T-helper 17 cell (primary cell): ENCODE measurements at places on chromosomes 3 and 15.

DNA sequence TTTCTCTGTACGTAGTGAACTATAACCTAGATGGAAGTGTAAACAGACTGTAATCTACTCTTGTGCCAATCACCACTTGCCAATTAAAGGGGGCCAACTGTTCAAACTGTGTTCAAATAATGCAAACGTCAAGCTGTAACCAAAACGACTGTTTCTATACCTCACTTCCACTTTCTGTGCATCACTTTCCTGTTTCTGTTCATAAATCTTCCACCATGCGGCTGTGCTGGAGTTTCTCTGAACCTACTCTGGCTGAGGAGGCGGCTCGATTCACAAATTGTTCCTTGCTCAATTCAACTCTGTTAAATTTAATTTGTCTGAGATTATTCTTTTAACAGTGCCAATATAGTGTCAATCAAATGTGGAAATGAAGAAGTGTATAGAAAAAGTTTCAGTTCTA is 206.7 kb upstream of the TBC1D5 start:
- H3K4me1 ChIP-seq = no peaks in the 10 kb centered on the region
- no peaks in the 10 kb centered on the region for H3K36me3 ChIP-seq
- no peak overlapping the region for H3K27ac ChIP-seq
- H3K4me3 ChIP-seq = no peak overlapping the region
- H3K27me3 ChIP-seq = peaks cover 49% of the 10 kb centered on the region

- DNase-seq = no peak
- no peaks in the 10 kb centered on the region for H3K27me3 ChIP-seq
- H3K4me1 ChIP-seq = no peaks in the 10 kb centered on the region
Observed at GRCh38 chr15:47407692-47408091, 309.6 kb upstream of the SEMA6D start.

DNA sequence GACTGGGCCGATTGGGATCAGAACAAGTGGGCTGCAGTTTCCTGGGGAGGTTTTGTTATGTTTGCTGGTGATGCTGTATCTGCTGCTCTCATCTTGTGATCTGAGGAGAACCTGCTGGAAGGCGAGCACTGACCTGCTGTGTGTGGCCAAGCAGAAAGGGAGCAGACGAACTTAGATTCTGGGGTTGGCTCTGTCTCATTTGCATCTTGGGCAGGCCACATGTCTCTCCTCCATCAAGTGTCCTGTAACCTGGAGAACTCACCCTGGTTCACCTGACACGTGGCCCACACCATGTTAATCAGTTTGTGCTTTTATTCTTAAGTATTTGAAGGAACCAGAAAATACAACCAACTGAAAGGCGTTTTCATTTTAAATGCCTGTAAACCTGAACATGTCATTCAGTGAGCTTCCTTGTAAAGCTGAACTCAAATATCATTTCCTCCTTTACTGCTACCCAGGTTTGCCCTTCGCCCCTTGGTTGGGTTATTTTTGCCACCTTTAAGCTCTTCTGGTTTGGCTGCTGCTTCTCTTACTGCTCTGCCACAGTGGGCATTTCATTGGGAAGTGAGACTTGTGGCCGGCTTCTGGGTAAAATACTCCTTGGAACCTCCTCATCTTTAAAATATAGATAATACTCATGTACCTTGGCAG is 33.5 kb upstream of the TRAK1 start:
- DNase-seq = no peak
- H3K27ac ChIP-seq = peak overlapping the region; percentile 75
- H3K4me1 ChIP-seq = peaks cover 22% of the 10 kb centered on the region
- H3K4me3 ChIP-seq = no peak overlapping the region

DNA sequence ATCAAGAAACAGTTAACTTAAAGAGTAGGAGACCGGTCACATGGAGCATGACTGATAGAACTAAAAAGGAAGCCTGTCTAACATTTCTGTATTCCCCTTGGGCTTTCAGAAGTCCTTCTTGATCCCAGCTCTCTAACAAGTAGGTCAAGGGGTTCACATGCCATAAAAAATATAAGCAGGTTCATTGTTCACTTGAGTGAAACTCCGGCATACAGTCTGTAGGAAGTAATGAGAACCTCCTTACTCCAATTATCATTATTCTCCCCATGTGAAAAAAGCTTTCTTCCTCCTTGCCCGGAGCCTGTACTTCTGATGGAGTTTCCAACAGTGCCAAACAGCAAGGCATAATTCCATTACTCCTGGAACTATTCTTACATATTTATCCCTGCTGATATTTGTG is 242.8 kb upstream of the CNTN4 start:
- H3K4me1 ChIP-seq = no peaks in the 10 kb centered on the region
- H3K36me3 ChIP-seq = no peaks in the 10 kb centered on the region
- H3K4me3 ChIP-seq = no peak overlapping the region
- no peak for DNase-seq

- H3K4me1 ChIP-seq = no peaks in the 10 kb centered on the region
- DNase-seq = no peak
- no peak overlapping the region for H3K27ac ChIP-seq
- no peaks in the 10 kb centered on the region for H3K27me3 ChIP-seq
- H3K4me3 ChIP-seq = no peak overlapping the region
Observed at GRCh38 chr3:177973241-177973840, 562.9 kb upstream of the KCNMB2 start.

- peaks cover 3% of the 10 kb centered on the region for H3K36me3 ChIP-seq
- no peak overlapping the region for H3K4me3 ChIP-seq
- H3K4me1 ChIP-seq = peaks cover 5% of the 10 kb centered on the region
- peaks cover 18% of the 10 kb centered on the region for H3K27me3 ChIP-seq
- no peak for DNase-seq
Observed at GRCh38 chr15:84586696-84587095, 14.1 kb upstream of the ZSCAN2 start.

DNA sequence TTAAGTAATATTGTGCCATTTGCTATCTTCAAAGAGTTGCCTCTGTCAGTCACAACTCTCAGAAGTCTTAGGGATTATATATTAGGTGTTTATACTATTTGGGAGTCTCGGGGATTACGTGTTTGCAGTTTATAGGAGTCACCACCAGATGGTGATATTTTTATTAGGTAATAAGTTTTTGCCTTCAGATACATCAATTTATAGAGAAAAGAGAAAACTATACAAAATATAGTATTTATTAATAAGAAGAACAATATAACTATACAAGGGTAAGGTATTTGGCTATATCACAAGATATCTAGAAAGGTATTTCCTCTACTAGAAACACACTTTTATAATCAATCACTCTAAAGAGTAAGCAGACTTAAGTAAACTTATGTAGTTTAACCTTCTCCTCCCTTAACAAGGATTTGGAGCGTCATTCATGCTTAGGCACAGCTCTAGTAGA is 10.7 kb upstream of the DHX36 start:
- H3K27me3 ChIP-seq = peaks cover 54% of the 10 kb centered on the region
- H3K27ac ChIP-seq = no peak overlapping the region
- no peak for DNase-seq
- no peaks in the 10 kb centered on the region for H3K4me1 ChIP-seq
- peaks cover 4% of the 10 kb centered on the region for H3K36me3 ChIP-seq

DNA sequence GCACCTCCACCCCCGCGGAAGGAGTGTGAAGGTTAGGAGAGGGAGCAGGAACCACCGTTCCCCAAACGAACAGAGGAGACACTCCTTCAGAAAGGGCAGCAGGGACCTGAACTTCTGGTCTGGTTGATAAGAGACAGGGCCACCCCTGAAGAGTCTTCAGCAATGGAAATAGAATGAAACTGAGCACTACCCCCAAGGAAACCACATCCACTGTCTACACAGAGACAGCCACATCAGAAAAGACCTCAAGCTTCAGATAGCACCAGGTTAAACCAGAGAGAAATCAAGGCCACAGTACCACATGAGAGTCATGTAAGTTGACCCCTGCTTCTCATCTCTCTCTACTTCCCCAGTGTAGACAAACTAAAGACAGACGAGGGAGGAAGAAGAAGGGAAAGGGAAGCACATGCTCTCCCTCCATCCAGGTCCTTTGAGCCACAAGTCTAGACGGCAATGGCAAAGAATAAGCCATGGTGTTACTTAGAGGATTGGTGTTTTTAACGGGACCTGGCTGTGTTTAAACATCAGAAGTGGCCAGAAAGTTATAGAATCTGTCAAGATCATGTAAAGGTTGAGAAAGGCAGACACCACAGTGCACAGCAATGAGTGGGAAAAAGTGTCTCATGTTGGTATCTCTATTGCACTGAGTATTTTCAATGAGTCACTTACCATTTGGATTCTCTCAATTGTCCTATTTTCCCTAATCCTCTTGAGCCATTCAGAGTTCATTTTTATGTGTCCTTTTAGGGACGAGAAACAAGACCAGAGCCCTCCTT is 31.4 kb upstream of the CTNNB1 start:
- H3K27me3 ChIP-seq = peaks cover 40% of the 10 kb centered on the region
- H3K36me3 ChIP-seq = peaks cover 2% of the 10 kb centered on the region
- no peak for DNase-seq
- peaks cover 16% of the 10 kb centered on the region for H3K4me1 ChIP-seq
- no peak overlapping the region for H3K4me3 ChIP-seq
- H3K27ac ChIP-seq = no peak overlapping the region

- no peaks in the 10 kb centered on the region for H3K4me1 ChIP-seq
- no peak for DNase-seq
- H3K27me3 ChIP-seq = no peaks in the 10 kb centered on the region
- peaks cover 7% of the 10 kb centered on the region for H3K36me3 ChIP-seq
- H3K4me3 ChIP-seq = no peak overlapping the region
- no peak overlapping the region for H3K27ac ChIP-seq
Observed at GRCh38 chr15:36671017-36671416, 91.6 kb downstream of the CDIN1 start.

DNA sequence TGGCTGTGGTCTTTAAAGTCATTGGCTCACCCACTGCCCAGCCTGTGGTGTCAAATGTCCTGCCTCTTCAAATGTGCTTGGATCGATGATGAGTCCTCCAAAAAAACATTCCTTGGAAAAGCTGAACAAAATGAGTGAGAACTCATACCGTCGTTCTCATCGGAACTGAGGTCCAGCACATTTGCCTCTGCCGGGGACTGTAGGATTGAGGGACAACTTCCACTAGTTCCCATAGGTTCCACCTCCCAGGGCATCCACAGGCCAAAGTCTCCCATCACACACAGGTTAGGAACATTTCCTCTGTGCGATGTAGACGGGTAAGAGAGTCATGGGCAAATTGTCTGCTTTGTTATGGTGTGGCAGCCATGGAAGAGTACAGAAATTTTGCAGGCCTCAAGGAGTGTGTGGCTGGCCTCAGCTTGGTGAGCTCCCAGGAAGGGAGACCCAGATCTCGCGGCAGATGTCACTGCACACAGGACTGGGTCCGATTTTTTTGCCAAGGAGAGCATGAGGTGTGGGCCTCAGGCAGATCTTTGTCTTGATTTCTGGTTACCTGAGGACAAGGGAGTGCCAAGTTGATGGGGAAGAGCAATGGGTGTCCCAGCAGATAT is 115.7 kb downstream of the SNRPN start:
- H3K27ac ChIP-seq = no peak overlapping the region
- peaks cover 5% of the 10 kb centered on the region for H3K36me3 ChIP-seq
- no peak for DNase-seq

- H3K4me1 ChIP-seq = peaks cover 18% of the 10 kb centered on the region
- no peaks in the 10 kb centered on the region for H3K27me3 ChIP-seq
- no peak for DNase-seq
Observed at GRCh38 chr3:45623393-45623792, 28.8 kb downstream of the LIMD1 start.

GRCh38 chr15:51883271-51883837 is 53.9 kb downstream of the TMOD3 start:
- no peak for DNase-seq
- H3K27ac ChIP-seq = peak overlapping the region; percentile 27
- H3K4me1 ChIP-seq = peaks cover 12% of the 10 kb centered on the region
- H3K27me3 ChIP-seq = no peaks in the 10 kb centered on the region
- no peaks in the 10 kb centered on the region for H3K36me3 ChIP-seq

DNA sequence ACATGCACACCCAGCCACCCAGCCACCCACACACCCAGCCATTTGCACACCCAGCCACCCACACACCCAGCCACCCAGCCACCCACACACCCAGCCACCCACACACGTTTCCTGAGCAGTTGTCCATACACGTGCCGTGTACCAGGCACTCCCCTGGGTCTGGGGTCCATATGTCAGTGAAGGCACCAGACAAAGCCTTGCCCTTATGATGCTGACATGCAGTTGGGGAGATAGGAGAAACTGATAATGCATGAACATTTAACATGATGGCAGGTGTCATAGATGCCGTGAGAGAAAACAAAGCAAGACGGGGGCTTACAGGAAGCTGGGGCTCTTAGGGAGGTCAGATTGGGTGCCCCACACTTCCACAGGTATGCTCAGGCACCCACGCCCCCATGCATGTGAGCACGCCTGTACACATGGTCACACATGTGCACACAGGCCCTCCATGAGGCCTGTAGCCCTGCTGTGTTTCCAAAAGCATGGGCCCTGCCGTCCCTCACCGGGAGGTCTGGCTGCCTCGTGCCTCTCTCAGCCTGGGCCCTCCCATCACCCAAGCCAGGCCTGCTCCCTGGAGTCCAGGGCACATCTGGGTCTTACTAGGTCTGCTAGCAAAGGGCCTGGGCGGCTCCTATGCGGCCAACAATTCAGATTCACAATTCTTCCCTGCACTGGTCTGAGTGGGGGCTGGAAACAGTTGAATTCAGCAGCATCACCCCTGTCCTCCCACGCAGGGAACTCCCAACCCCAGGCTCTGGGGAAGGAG is 3.6 kb upstream of the DNAJB8 start:
- no peak for DNase-seq
- peaks cover 14% of the 10 kb centered on the region for H3K4me1 ChIP-seq
- no peak overlapping the region for H3K27ac ChIP-seq
- no peak overlapping the region for H3K4me3 ChIP-seq
- H3K27me3 ChIP-seq = peaks cover 67% of the 10 kb centered on the region
- peaks cover 9% of the 10 kb centered on the region for H3K36me3 ChIP-seq

DNA sequence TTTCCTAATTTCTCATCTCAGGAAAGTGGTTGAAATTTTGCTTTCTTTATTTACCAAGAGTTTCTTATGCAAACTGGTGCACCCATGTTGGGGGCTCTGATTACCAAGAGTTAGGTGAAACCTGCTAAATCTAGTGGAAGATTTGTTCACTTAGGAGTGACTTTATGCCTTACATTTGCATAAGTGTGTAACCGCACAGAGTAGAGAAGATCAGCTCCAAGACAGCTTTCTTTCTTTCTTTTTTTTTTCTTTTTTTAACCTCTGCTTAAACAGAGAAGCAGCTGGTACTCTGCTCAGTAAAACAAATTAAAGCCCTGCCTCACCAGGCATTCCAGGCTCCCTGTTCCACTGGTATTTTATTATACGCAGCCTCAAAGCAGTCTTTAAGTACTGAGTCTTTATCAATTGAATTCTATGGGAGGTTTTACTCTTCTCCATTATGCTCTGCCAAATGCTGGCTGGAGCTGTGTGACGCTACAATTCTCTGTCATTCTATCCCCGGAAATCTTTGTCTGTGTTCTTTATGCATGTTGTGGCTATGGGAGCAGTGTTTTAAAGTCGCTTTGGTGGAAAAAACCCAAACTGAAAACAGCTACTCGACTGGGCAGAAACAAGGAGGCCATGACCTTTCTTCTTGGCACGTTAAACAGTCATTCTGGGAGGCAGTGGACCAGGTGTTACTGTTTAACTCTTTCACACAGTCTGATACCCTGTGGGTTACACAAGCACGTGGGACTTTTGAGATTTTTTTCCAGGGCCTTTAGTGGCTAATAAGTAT is 55.2 kb upstream of the GBE1 start:
- no peak overlapping the region for H3K4me3 ChIP-seq
- no peak overlapping the region for H3K27ac ChIP-seq
- no peak for DNase-seq
- no peaks in the 10 kb centered on the region for H3K27me3 ChIP-seq
- no peaks in the 10 kb centered on the region for H3K36me3 ChIP-seq
- H3K4me1 ChIP-seq = peaks cover 3% of the 10 kb centered on the region
